KBM-7 (cell line): ENCODE measurements at places on chromosomes 16 and 17.
A peak's percentile ranks its signal among the peaks of the same experiment; 100 is the strongest.

GRCh38 chr16:1280783-1281182, 24.9 kb downstream of the TPSD1 start:
- DNase-seq = no peak

- DNase-seq = no peak
Measured at GRCh38 chr16:53768167-53768566, 64.2 kb downstream of the FTO start.

DNA sequence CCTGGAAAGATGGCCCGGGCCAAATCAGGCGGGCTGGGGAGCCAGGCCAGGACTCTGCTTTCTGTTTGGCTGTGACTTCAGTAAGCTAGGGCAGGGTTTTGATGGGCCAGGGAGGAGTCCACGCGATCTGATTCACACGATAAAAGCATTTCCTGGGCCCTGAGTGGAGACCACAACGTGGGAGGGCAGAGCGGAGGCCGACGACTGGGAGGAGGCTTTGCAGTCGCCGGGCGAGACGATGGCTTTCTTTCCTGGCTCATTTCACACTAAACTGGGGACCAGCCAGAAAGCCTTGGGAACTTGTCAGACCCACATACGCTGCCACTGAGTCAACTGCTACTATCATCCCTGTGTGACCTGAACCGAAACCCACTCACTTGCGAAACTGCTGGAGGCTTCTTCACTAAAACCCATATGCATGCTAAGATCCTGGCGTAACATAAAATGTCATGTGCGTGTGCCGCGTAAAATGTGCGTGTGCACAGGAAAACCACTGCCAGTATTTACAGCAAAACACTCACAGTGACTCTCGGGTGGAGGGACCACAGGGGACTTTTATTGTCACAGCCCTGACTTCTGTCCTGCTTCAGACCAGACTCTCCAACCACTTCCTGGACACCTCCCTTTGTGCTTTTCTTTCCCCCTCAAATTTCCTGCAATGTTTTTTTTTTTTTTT, 14.2 kb upstream of the RHBDF2 start:
- peak; percentile 80 for DNase-seq

- DNase-seq = no peak
Measured at GRCh38 chr16:72469932-72470331, 298.0 kb upstream of the PMFBP1 start.

DNA sequence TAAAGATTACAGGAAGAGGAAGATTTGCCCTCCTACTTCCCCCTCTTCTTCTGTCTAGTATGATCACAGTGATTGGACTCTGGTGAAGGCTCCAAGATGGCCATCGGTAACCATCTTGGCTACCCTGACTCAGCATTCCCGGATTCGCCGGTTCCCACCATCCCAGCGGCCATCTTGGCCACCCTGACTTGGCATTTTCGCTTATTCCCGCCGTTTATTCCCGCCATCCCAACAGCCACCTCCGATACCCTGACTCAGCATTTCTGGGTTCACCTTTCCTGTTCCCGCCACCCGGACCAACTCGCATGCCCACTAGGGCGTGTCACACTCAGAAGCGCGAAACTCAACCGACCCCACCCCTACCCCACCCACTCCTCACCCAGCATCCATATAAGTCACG, 95.4 kb upstream of the GRIN2A start:
- no peak for DNase-seq

- no peak for DNase-seq
Measured at GRCh38 chr16:19031738-19032137, 35.7 kb upstream of the COQ7 start.

DNA sequence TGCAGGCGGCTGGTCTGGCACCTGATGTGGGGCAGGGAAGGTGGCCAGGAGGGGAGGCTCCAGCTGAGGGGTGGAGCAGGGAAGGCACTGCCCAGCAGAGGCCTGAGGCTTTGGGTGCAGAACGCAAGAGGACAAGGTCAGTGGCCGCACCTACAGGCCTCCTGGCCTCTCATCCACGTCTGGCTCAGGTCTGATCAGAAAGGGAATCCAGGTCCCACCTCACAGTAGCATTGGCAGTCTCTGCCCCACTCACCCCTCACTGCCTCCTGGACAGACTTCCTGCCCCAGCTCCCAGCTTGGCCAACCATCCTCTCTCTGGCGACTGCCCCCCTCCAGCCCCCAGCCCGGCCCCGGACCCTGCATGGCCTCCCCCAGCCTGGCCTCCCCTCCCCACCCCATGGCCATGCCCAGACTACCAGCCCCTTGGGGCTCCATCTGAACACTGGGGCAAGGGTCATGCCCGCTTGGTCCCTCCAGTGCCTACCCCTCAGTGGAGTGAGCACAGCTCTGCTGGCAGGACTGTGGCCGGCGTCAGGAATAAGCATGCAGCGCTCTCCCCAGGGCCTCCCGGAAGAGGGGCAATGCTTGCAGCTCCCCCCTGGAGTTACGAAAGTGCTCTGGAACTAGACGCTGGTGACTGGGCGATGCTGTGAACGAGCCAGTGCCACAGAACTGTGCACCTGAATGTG, 4.6 kb downstream of the UTS2R start:
- no peak for DNase-seq
